ENCODE measurements at places on chromosomes 13 and 19.

GRCh38 chr13:94765814-94766213, 53.5 kb upstream of the SOX21 start:
- DNase-seq = no peak

GRCh38 chr13:51980908-51981307, 30.3 kb downstream of the ATP7B start:
- no peak for DNase-seq

GRCh38 chr13:60351326-60351725, 45.7 kb upstream of the TDRD3 start:
- DNase-seq = no peak

DNA sequence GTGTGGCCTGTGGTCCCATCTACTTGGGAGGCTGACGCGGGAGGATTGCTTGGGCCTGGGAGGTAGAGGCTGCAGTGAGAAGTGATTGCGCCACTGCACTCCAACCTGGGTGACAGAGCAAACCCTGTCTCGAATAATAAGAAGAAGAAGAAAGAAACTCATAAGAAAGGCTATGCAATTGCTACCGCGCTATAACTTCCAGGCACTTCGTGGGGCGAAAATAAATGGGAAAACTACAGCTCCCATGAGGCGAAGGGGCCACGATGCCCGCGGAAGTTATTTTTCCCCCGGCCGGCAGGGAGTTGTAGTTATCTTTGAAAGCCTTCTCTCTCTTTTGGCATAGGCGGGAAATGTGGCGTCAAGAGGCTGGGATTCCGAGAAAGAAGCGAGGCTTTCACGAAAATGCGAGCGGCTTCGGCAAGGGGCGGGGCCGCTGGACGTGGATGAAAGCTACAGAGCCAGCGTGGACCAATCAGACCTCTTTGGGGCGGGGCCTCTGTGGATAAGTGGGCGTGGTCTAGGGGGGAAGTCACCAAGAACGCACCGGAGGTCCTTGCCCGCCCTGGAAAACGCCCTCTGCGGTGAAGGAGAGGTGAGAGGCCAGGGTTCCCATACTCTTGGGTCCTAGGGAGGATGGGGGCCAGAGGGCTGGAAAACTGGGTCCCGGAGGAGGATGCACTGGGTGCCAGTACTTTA, at the start of gene NUCB1:
Gene NUCB1, plus strand, starts transcription at position 532 of the 696 bp plus-strand sequence. CDS start 485 bp downstream, outside the sequence.
- peak; percentile 100 for DNase-seq

DNA sequence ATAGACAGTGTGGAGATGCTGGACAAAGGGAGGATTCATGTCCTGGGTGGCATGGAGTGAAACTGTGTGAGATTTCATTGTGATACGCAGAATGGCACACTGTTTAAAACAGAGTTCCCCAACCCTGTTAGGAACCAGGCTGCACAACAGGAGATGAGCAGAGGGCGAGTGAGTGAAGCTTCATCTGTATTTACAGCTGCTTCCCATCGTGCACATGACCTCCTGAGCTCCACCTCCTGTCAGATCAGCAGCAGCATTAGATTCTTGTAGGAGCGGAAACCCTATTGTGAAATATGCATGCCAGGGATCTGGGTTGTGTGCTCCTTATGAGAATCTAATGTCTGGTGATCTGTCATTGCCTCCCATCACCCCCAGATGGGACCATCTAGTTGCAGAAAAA, 72.5 kb downstream of the RAP2A start:
- DNase-seq = no peak

GRCh38 chr19:49954092-49954829, 6.7 kb downstream of the SIGLEC11 start:
- no peak for DNase-seq

DNA sequence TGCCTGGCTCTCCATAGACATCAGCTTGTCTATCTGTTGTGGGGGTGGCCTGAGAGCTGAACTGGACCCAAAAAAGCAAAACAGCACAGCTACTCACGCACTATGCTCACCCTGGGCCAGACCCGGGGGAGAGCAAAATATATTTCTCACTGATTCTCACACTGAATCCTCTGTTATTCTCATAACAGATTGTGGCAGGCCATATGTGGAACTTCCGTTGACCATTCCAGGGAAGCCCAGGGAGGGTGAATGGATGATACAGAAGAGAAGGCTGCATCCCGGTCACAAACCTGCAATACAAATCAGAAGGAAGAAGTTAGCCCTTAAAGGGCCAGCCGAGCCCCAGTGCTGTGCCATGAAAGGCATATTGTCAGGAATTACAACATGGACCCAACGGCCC, 362.5 kb downstream of the ZNF536 start:
- DNase-seq = no peak

- no peak for DNase-seq
Measured at GRCh38 chr19:46913852-46914430, 53.1 kb downstream of the ARHGAP35 start.

- no peak for DNase-seq
Measured at GRCh38 chr13:112193463-112194166, 126.7 kb downstream of the SOX1 start.

DNA sequence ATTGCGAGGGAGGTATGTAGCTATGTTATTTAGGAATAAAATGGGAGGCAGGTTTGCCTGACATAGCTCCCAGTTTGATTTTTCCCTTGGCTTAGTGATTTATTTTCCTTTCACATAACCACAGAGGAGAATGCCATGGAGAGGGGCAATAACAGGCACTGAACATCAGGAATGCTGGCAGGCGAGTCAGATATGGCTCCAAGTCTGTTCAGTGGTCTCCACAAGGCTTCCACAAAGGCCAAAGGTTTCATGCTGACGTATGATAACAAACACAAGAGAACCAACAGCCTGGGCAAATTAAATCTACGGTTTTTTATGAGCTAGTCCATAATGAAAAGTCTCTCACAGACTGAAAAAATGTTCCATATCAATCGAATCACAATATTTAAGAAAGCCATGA, 66.7 kb downstream of the SUCLA2 start:
- DNase-seq = no peak

GRCh38 chr13:81377921-81378320, 1037.0 kb upstream of the SPRY2 start:
- DNase-seq = no peak

DNA sequence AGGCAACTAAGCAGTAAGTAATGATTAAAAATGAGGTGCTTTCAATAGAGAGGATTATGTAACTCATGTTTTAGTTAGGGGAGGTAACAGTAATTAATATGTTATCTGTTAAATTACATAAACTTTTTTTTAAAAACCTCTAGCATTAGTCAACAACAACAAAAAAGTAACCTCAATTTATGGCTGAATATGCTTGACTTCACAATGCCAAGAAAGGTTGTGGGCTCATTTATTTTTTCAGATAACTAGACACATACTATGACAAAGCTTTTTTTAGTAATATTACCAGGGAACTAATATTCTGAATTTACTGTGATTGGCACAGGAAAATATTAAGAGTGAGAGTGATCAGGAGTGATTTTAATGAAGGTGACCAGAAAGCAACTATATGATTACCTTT, 54.9 kb downstream of the KCNRG start:
- DNase-seq = no peak

- DNase-seq = no peak
Measured at GRCh38 chr13:25988661-25989060, 63.2 kb downstream of the SHISA2 start.

GRCh38 chr13:80438521-80438920, 97.6 kb upstream of the SPRY2 start:
- DNase-seq = no peak

DNA sequence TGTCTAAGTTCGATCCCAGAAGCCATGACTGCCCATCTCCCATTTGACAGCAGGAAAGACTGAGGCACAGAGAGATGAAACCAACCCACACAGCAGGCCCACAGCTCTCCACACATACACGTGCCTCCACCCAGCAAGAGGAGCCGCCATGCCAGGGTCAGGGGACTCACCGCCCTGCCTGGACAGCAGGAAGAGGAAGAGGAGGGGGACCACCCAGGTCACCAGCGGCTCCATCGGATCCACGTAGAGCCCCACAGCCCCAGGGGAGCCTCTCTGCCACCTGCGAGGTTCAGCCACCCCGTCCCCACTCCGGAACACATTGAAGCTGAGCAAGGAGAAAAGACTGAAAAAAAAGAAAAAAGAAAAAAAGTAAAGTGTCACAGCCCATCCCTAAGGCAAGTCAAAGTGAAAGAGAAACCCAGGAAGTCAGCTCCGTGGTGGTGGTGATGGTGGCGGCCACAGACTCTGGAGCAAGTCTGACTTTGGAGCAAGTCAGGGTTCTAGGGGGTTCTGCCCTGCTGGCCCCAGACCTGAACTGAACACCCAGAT, at the start of gene IL12RB1:
Gene IL12RB1, minus strand, starts transcription at position 345 of the 549 bp plus-strand sequence. Its CDS starts 111 bp downstream, at position 234.
- DNase-seq = peak; percentile 83

DNA sequence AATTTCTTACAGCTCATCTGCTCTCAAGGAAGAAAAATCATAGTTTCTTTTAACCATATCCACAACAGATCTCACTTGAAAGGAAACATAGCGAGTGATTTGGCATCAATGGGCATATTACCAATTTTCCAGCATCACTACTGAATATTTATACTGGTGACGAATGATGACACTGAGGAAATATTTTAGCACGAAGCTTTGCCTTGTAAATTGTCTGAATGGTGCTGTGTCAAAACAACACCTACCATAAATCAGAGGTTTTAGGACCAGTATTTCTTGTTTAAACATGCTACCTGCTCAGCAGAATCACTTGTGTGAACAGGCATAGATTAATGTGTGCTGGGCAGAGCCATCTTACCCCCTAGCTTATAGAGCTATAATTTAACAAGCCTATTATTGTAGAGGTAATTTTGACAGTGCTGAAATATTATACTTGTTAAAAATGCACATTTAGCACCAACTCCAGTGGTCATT, 146.8 kb downstream of the ABCC4 start:
- DNase-seq = no peak

- DNase-seq = no peak
Measured at GRCh38 chr13:30107121-30107520, 200.2 kb downstream of the KATNAL1 start.

DNA sequence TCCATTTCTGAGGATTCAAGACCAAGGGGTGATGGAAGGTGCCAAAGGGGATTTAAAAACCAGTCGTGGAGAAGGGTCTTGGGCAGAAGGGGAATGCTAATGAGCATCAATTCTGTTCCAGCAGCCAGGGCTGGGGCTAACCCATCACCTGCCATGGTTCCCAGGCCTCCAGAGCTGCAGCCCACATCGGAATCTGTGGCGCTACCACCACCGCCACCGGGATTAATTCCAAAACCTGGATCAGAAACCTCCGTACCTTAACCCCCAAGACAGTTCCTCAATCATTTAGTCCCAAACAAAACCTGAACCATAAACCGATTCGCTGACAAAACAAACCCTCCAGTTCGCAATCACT, 583 bp downstream of the ZNF615 start:
- DNase-seq = no peak

DNA sequence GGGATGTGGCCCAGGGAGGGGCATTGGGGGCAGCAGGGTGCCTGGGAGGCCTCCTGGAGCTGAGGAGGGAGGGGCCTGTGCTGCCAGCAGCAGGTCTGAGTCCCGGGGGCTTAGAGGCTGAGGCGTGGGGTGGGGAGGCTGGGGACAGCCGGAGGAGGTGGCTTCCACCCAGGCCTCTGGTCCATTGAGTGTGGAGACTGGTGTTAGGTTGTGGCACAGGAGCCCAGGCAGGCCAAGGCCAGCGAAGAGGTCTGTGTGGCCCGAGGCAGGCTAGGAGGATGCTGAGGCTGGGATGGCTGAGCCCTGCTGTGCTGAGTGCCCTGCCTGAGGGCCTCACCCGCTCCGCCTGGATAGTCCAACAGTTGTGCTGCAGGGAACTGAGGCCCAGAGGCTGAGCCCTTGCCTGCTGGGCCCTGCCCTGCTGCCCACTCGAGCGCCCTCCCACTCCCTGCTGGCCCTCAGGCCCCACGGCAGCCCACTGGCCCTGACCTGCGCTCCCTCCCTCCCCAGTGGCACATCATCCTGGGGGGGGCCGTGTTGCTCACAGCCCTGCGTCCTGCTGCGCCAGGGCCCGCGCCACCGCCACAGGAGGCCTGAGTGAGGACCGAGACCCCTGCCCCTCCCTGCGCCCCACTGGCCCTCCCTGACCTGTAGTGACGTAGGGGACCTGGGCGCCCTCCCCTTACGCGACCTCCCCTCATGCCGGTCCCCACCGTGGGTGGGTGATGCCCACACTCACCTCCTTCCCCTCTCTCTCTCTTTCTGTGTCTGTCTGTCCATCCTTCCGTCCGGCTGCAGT, 4.9 kb upstream of the GARIN5A start:
- DNase-seq = no peak

- DNase-seq = no peak
Measured at GRCh38 chr13:109454167-109454917, 332.0 kb downstream of the IRS2 start.

DNA sequence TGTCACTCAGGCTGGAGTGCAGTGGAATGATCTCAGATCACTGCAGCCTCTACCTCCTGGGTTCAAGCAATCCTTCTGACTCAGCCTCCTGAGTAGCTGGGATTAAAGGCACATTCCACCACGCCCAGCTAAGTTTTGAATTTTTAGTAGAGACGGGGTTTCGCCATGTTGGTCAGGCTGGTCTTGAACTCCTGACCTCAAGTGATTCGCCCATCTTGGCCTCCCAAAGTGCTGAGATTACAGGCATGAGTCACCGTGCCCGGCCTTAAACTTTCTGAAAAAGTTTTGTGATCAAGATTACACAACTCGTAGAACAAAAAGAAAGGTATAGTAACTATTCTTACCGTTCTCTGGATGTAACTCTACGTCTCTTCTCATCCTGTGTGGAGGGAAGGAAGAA, 21.2 kb downstream of the DNMT1 start:
- DNase-seq = no peak

DNA sequence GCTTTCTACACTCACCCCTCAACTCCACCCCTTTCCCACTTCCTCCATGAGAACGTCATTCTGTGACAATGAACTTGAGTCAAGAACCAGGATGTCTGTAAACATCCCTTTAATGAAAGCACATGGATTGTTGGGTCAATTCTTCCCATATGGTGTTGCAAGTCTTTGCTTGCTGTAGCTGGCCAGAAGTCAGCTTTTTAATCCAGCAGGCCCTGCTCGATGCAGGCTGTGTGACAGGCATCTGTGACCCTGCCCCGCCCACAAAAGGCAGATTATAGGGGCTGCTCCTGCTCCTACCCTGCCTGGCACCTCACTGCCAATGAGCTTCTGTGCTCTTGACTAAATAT, 78.0 kb downstream of the STARD13 start:
- DNase-seq = no peak

GRCh38 chr19:5153601-5154128, 184.8 kb downstream of the KDM4B start:
- no peak for DNase-seq

DNA sequence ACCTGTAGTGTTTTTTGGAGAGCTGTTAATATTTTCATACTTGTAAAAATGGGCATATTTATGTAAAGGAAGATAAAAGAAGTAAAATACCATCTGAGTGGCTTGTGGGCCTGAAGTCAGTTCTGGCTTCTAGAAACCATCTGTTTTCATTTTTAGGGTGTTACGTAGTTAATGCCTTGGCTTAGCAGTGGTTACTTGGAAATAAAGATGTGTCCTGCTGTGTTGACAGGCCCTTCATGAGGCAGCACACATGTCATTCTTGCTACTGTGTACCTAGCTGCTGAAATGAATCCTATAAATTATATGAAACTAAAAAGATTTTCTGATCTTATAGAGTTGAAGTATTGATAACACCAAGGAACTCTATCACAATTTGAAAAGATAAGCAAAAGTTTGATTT, 16.0 kb downstream of the ILF3 start:
- DNase-seq = no peak

Data from activated naive CD4-positive, alpha-beta T cell treated with anti-CD3 and anti-CD28 coated beads, Interleukin-2, amount 50 U/mL, for 72 hours (primary cell).